ENCODE measurements at places on chromosomes 4 and X.

DNA sequence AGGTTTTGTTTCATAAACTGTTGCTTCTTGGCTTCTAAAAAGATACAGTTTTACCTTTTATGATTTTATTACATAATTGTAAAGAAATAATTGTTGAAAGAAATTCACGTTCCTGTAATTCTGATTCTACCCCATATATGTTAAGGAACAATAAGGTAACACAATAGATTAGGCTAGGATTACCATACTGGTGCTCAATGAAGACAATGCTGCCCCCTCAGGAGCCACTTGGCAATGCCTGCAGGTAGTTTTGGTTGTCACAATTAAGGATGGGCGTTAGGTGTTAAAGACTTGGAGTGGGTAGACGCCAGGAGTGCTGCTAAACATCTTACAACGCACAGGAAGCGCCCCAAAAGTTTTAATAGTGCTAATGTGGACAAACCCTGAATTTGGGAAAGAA lies 133.2 kb downstream of the NLGN4X start:
- DNase-seq = no peak

- peak; percentile 11 for DNase-seq
Measured at GRCh38 chr4:54539500-54540029, 118.2 kb upstream of the KIT start.

- no peak for DNase-seq
Measured at GRCh38 chr4:148154769-148155168, 287.4 kb downstream of the NR3C2 start.

GRCh38 chrX:123447506-123447905 lies 263.4 kb downstream of the GRIA3 start:
- no peak for DNase-seq

GRCh38 chrX:17680732-17681413 lies 56.4 kb upstream of the SCML1 start:
- DNase-seq = no peak

- no peak for DNase-seq
Measured at GRCh38 chr4:168558599-168558998, 61.7 kb downstream of the PALLD start.

DNA sequence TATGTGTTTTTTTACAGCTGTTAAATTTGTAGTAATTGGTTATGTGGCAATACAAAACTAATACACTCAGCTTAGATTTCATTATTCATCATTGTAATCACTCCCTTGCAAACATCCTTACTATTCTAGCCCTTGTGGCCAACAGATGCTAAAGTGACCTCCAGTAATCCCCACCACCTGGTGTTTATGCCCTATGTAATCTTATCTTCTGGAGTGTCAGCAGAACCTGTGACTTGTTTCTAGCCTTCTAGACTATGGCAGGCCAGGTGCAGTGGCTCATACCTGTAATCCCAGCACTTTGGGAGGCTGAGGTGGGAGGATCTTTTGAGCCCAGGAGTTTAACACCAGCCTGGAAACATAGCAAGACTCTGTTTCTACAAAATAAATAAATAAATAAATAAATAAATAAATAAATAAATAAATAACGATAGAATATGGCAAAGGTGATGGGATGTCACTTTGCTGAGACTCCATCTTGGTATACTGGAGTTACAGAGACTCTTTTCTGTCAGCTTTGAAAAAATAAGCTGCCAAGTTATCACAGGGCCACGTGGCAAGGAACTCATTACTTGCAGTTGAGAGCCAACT lies 12.3 kb upstream of the TSR2 start:
- DNase-seq = no peak
